Fibroblast of skin of abdomen (primary cell): ENCODE measurements at places on chromosomes 2 and 18.

DNA sequence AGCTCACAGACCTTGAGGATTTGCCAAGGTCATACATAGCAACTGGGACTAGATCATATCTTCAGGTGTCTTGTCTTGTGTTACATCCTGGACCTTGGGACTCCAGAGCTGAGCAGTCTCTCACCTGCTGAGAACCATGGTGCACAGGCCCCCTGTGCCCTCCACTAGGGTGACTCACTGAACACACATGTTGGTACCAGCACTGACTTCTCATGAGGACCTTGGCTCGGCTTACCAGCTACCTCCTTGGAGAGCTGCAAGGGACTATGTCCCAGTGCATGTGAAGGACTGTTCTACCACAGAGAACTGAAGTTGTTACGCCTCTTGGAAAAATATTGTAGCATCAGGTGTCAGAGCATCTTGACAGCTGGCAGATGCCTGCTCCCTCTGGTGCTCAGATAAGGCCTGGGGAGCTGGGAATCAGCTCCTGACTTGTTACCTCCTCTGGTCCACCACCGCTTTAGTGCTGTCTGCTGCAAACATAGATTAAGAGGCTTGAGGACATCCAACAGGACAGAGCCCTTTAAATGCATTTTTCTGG lies 72.1 kb downstream of the WDSUB1 start:
- DNase-seq = no peak

GRCh38 chr2:203909261-203909967 lies 27.1 kb upstream of the ICOS start:
- peak; percentile 70 for DNase-seq

DNA sequence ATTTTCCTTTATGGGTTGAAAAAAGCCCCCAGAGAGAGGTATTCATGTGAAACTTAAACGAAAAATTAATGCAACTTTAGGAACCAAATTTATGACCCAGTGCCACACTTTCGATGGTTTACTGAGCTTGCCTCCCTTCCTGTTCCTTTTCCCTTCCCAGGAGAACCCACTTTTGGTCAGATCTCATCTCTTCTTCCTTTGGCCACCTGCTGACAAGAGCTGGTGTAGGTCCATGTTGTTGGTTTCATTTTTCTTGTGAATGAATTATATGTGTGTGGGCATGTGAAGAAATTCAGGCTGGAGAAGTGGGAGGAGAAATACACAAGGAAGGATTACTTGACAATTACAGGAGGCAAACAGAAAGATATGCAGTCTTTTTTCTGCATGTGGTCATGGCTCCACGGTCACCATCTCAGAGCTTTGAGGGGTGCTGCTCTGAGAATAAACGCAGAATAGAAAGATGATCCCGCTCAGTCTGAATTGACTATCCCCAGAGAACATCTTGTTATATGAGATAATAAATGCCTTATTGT lies 111.3 kb upstream of the TCF4 start:
- no peak for DNase-seq

DNA sequence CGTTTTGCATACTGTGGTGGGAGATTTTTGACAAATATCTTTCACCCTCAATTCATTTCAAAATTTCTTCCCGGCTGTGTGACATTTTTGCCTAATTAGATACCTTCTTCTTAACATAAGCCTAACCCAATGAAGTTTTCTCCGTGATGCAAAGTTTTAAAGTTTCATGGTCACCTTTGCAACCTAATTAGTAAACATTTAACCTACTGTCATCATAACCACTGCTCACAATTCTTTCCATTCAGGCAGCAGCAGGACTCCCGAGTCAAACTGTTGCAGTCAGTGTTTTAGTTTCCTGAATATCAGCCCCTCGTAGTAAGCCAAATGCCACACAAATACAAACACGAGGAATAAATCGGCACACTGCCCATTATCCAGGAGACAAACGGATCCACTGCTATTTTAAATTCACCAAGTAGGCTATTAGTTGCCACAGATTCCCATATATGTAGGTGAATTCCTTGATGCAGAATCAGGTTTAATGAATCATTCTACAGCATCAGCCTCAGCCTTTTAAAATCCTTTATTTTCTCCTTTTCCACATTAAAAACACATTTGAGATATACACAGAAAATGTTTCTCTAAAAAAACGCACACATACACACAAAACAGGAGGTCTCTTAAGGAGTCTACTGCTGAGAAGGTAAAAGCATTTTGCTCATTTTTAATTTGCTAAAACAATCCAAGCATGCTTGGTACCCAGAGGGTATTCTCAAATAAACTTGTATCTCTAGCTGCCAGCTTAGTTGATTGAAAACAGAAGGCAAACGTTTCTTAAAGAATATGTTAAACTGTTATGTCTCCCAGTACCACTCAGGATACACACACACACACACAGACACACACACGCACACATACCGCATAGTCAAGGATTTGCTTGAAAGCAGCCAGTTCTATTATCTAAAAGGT lies 106.5 kb upstream of the KCTD1 start:
- DNase-seq = no peak

DNA sequence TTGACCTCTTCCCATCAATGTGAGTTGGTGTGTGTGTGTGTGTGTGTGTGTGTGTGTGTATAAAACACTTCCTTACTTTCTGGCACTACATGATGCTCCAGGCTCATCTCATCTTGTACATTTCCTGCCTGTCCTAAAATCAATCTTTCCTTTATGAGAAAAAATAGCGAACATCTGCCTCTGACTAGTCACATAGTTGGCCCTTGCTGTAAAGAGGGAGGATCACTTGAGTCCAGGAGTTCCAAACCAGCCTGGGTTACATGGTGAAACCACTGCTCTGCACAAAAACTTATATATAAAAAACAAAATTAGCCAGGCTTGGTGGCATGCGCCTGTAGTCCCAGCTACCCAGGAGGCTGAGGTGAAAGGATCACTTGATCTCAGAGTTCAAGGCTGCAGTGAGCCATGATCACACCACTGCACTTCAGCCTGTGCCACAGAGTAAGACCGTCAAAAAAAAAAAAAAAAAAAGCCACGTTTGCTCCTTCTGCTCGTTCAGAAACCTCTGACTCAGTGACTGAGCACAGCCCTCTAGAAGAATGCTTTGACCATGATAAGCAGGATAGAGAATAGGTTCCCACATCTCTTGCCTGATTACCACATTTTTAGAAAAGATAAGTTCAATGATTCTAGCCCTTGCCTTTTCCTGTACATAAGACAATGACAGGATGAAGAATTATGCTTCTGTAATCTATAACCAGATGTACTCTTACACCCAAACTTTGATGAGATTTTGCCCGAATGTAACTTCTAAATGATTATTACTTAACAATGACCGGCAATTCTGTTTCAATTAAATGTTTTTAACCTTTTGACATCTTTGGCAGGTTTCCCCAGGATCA lies 45.2 kb upstream of the ST3GAL5 start:
- peak; percentile 85 for DNase-seq
